ENCODE measurements at places on chromosomes 3 and 15. TPM values are rescaled to one million over a fixed set of nuclear protein-coding genes. Genes with fewer than 3 reads are reported as not detected.

CCDC54 gene
- total RNA-seq, result not detected

HTR3C gene
- total RNA-seq, result not detected

TTC23 gene
- total RNA-seq, result 34.6 TPM

DNA sequence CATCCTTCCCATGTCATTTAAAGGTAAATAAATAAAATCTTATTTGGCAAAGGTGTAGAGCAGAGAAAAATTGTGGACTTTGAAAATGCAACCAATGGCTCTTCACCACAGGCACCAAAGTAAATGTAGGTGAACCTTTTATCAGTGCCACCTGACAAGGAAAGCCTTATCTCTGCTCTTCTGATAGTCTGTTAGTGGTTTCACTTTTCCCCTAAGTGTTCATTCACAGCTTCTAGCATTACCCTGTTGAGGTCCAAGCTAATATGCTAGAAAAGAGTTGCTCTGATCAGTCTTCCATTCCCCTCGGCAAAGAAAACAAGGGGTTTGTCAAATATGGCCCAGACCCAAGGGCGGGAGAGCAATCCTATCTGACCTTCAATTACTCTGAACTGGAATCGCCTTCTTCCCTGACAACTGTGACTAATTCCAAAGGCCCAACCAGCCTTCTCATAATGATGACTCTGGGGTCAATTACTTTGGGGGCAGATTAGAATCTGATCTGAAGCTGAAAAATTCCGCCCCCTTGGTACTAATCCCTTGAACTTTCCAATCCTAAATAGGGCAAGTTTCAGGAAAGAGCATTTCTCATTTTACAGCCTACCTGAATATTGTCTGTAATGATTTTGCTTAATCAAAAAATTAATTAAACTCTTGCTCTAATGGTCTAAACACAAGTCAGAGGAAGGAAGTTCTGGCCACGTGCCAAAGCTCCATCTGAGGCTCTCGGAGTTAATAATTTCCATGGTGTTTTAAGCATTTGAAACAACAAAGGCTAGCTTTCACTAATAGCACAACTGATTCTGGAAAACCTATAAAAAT is 52.4 kb downstream of the SETMAR start:
- peaks cover 5% of the 10 kb centered on the region for H3K4me1 ChIP-seq
- no peak for DNase-seq
- H3K4me3 ChIP-seq, result no peak overlapping the region

DNA sequence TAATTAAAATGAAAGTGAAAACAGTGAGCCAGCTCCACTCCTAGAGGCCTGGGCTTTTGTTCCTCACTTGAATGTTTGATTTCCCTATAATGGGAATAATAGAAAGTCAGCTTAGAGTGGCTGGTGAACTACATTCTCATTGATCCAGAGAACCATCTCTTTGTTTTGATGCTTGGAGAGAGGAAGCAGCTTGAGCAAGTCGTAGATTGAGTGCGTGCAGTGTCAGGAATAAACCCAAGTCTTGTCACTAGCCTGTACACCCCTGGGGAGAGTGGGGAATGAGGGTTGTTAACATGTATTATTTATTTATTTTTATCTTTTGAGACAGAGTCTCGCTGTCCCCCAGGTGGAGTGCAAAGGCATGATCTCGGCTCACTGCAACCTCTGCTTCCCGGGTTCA is 885 bp upstream of the LSG1 start:
- no peak for DNase-seq
- H3K27me3 ChIP-seq, result no peaks in the 10 kb centered on the region
- peak overlapping the region; percentile 62 for H3K4me3 ChIP-seq
- peak overlapping the region; percentile 93 for H3K27ac ChIP-seq
- H3K4me1 ChIP-seq, result peaks cover 37% of the 10 kb centered on the region
- H3K36me3 ChIP-seq, result no peaks in the 10 kb centered on the region

GRCh38 chr3:44929782-44930181 is 46.2 kb downstream of the ZDHHC3 start:
- no peak for DNase-seq
- H3K4me1 ChIP-seq, result peaks cover 1% of the 10 kb centered on the region
- H3K4me3 ChIP-seq, result no peak overlapping the region
- no peaks in the 10 kb centered on the region for H3K27me3 ChIP-seq

CHST13 gene
- total RNA-seq, result not detected

DNA sequence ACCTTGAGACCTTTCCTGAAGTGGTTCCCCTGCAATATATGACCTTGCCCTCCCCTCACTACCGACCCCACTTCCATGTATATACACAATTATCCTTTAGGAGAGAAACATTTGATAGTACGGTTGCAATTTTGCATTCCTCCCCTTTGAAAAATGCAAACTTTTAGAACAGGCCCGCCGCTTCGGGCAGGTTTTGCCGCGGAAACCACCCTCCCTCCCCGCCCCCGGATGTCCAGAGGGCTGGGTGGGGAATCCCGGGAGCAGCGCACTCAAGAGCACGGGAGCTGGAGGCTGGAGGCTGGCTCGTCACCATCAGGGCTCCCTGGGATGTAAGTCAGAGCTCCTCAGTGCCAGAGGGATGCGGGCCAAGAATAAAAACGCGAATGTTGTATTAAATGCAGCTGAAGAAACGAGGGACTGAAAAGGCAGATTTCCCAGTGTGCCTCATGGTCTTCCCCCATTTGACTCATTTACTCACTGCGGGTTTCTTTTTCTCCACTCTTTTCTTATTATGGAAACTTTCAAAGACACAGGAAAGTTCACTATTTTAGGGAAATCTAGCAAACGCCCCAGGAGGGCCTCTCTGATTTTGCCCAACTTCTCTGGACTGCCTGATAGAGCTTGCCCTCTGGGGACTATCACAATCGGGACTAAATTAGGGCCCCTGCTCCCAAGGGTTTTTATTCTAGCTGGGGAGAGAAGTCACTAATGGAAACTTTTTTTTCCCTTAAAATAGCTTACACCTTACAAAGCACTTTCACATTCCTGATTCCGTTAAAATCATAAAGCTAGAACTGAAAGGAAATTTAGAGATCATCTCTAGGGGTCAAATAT is 2.9 kb upstream of the USP3 start:
- DNase-seq, result peak; percentile 92
- H3K27me3 ChIP-seq, result no peaks in the 10 kb centered on the region
- no peaks in the 10 kb centered on the region for H3K36me3 ChIP-seq

P3H2 gene
- total RNA-seq, result 62.0 TPM

SIDT1 gene
- total RNA-seq, result 1.3 TPM

DNA sequence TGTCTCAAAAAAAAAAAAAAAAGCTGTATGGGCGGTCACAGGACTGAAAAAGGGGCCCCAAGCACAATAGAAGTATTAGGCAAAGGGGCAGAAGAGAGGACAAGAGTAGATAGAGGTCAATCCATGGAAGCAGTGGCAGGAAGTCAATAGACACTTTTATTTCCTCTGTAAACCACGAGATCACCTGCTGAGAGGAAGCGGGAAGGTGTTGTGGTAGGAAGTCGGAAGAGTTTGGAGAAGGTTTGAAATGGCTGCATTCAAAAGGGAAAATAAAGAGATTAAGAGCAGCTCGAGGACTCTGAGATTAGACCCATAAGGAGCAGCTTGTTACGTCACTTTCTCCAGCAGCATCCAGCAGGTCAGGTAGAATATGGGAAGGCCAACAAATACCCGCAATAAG is 14.2 kb upstream of the ZNF148 start:
- H3K4me3 ChIP-seq, result no peak overlapping the region
- H3K4me1 ChIP-seq, result no peaks in the 10 kb centered on the region
- no peaks in the 10 kb centered on the region for H3K36me3 ChIP-seq
- no peak overlapping the region for H3K27ac ChIP-seq
- H3K27me3 ChIP-seq, result no peaks in the 10 kb centered on the region

SNRPN gene
- 67.8 TPM for total RNA-seq

DNA sequence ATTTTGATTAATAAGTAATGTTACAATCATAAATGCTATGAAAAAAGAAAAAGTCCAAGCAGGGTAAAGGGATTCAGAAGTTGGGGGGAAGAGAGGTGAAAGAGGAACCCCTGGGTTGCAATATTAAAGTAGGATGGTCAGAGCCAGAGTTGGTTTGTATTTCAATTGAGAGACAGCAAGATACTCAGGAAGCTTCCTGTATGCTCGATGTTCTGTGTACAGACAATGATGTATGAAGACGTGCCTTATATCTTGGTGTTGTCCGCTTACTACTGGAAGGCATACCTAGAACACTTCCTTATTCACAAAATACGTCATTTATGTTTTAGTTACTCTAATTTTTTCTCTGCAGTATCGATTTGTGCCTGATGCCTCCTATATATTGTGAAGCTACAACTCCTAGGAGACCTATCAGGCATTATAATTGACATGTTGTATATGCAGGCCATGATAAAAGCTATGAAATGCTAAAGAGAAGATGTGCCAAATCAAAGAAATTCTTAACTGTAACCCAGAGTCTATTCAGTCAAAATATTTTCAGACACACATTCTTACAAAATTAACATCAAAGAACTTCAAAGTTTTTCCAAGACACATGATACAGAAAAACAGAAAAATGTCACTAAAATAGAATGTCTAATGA is 87.5 kb downstream of the TBL1XR1 start:
- no peak for DNase-seq
- peaks cover 60% of the 10 kb centered on the region for H3K4me1 ChIP-seq
- no peak overlapping the region for H3K27ac ChIP-seq
- no peak overlapping the region for H3K4me3 ChIP-seq

CCR3 gene
- 1.9 TPM for total RNA-seq

DNA sequence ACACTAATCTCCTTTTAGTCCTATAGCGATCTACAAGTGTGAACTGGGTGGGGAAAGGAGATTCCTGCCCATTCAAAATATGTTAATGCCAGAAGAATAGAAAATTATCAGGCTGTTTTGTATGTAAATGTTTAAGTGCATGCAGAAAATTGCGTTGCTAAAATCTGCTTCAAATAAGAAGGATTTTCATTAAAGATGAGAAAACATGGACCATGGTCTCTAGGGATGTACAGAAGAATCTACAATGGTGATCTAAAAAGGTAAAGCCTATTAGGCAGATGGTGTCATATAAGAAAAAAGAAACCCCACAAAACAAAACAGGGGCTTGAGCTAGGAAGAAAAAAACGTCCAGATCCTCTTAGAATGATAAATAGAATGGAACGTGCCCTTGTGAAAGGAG is 287.5 kb upstream of the ROBO1 start:
- no peaks in the 10 kb centered on the region for H3K27me3 ChIP-seq
- no peaks in the 10 kb centered on the region for H3K36me3 ChIP-seq
- no peak for DNase-seq
- no peak overlapping the region for H3K27ac ChIP-seq

DNA sequence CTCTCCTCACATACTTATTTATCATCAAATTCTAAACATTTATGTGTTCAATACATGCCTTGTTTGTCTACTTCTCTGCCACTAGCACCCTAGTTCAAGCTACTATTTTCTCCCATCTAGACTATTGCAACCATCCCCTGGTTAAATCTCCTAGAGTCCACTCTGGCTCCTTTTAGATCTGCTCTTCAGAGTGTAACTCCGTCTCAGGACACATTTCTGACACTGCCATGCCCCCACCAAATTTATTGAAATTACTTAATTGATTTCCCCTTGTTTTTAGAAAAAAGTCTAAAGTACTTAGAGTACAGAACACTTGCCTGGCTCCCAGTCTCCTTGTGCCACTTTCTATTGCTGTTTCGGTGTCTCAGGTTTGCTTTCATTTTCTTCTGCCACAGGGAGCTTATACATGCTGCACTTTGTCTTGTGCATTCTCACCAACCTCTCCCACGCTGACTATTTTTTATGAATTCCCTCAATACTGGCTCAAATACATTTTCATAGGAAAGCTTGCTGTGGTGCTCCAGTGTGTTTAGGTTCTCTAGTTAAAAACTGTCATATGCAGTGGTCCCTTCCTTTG is 792.3 kb downstream of the DIPK2A start:
- no peaks in the 10 kb centered on the region for H3K36me3 ChIP-seq
- H3K4me1 ChIP-seq, result no peaks in the 10 kb centered on the region
- H3K27me3 ChIP-seq, result no peaks in the 10 kb centered on the region

GRCh38 chr15:77985031-77985930 is 92.2 kb downstream of the TBC1D2B start:
- H3K4me3 ChIP-seq, result no peak overlapping the region
- DNase-seq, result peak; percentile 48
- no peaks in the 10 kb centered on the region for H3K36me3 ChIP-seq
- peaks cover 38% of the 10 kb centered on the region for H3K4me1 ChIP-seq

- H3K4me3 ChIP-seq, result peak overlapping the region; percentile 84
- no peaks in the 10 kb centered on the region for H3K27me3 ChIP-seq
- no peak for DNase-seq
Measured at GRCh38 chr15:22786868-22787698, 639 bp downstream of the NIPA1 start.

DNA sequence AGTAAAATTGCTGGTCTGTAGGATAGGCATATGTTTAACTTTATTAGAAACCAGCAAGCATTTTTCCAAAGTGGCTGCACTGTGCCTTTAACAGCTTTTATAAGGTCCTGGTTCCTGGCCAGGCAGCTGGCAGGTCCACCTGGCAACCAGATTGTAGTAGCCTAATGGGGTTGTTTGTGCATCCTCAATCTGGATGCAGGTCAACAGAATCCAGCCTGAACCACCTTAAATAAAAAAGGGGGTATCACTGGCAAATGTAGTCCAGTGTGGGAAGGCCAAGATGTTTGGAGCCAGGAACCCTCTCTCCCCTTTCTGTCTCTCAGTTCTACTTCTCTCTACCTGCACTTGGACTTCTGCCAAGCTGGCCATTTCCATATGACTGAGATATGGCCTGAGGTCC is 200.3 kb downstream of the ZNF621 start:
- no peak overlapping the region for H3K4me3 ChIP-seq
- H3K36me3 ChIP-seq, result no peaks in the 10 kb centered on the region
- H3K27ac ChIP-seq, result no peak overlapping the region
- no peaks in the 10 kb centered on the region for H3K27me3 ChIP-seq
